ENCODE measurements at places on chromosomes 6 and 20.

- no peak for DNase-seq
Measured at GRCh38 chr6:82095091-82095490, 152.5 kb downstream of the IBTK start.

- no peak for DNase-seq
Measured at GRCh38 chr20:34076952-34077351, 35.1 kb downstream of the EIF2S2 start.

DNA sequence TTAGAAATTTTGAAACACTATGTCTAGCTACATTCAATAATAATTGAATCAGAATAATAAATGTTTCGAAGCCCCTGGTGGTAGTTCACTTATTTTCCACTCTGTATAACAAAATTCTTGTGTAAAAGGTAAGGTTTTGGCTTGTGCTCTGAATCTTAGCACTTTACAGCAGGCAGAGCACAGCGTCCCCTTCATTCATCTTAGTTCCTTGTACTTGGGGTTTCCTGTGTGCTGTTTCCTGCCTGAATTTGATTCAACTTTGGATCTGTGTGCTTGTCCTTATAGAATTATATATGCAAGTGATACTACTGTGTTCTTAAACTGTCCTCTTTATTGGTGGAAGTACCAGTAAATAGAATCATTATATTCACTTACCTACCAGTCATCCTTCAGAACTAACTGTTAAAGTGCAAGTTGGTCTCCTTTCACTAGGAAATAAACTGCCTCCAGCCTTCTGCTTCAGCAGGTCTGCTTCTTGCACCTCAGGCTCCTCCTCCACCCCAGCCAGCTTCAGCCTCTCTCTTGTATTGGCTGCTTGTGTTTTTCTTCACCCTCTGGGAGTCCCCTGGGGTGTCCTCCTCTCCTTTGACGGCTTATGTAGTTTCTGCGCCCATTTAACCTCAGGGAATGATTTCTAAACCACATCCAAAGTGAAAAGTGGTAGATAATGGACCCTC, 28.8 kb upstream of the TULP4 start:
- DNase-seq = no peak

DNA sequence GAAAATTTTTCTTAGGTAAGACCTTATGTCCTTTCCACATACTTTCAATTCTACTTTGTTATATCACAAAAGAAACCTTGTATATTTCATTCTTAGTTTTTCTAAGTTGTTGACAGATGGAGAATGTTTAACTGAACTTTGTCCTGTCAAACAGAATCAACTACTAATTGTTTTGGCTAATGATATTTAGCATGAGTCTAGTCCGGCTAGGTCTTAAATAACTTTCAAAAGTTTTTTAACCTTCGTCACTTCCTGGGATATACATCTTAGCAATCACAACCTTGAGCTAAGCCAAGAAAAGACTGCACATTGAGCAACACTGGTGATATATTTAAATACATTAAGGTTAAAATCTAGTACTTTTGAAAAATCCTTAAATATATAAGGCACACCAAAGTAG, 62.9 kb upstream of the RUNX2 start:
- DNase-seq = no peak
